ENCODE measurements at places on chromosomes 3 and 15.

- no peak for DNase-seq
Observed at GRCh38 chr3:150421256-150421655, 13.2 kb downstream of the TSC22D2 start.

DNA sequence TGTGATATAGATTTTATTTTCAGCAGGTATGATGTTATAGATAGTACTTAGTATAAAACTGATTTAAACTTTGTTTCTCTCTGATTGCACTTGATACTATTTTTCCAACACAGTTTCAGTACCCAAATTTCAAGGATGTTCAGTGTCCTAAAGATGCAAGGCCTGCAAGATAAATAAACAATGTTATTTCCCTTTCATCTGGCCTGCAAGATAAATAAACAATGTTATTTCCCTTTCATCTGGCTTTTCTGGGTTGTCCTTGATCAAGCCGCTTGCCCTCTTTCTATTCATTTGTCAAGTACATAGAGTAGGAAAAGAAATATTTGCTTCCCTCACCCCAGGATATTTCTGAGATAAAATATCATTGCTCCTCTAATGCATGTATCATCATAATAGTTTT is 571.0 kb downstream of the FGF12 start:
- no peak for DNase-seq

DNA sequence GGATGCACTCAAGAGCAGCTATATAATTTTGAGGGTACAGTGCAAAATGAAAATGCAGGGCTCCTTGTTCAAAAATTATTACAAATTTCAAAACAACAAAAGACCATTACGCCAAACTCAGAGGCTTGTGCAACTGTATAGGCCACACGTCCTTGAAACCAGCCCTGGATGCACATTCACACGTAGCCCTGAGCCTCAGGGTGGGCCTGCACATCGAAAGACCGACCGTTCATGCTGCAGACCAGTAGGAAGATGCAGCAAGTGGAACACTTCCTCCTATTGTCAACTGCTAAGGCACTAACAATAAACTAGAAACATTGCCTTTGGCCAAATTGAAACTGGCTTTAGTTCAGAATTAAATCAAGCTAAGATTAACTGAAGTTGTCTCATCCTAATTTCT is 174.7 kb downstream of the SHOX2 start:
- no peak for DNase-seq

DNA sequence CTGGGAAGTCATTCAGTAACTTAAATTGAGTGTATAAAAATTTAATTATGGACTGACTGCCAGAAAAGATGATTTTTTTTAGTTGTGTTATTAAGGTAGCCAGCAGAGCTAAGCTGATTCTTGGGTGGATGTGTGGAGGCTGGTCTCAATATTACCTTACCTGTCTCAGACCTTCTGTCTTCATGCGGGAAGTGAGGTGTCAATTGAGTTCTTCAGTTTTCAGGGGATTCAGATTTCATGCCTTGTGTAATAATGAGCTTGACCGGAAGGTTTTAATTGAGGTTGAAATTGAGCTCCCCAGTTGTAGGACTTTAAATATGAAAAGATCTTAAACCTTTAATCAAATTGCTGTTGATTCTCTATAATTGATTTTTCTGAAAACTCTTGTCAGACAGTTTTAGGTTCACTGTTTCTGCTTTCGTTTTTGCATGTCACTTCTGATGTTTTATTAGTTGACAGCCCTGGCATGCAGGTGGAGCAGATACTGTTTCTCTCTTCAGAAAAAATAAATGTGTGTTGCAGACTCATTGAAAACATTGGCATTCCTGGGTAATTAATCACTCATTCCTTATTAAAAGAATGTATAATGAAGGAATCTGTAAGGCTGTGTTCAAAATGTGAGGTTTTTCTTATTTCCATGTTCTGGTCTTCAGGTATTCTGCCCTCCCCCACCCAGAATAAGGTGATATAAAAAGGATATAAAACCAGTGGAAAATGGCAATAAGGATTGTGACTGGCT is 54.5 kb downstream of the PSMD6 start:
- no peak for DNase-seq

All from AG09319 (cell line).